Brain (organoid and tissue), 16 donors: ENCODE measurements at places on chromosomes 12 and 14. TPM values are rescaled to one million over a fixed set of nuclear protein-coding genes. Genes with fewer than 3 reads are reported as not detected.

DNA sequence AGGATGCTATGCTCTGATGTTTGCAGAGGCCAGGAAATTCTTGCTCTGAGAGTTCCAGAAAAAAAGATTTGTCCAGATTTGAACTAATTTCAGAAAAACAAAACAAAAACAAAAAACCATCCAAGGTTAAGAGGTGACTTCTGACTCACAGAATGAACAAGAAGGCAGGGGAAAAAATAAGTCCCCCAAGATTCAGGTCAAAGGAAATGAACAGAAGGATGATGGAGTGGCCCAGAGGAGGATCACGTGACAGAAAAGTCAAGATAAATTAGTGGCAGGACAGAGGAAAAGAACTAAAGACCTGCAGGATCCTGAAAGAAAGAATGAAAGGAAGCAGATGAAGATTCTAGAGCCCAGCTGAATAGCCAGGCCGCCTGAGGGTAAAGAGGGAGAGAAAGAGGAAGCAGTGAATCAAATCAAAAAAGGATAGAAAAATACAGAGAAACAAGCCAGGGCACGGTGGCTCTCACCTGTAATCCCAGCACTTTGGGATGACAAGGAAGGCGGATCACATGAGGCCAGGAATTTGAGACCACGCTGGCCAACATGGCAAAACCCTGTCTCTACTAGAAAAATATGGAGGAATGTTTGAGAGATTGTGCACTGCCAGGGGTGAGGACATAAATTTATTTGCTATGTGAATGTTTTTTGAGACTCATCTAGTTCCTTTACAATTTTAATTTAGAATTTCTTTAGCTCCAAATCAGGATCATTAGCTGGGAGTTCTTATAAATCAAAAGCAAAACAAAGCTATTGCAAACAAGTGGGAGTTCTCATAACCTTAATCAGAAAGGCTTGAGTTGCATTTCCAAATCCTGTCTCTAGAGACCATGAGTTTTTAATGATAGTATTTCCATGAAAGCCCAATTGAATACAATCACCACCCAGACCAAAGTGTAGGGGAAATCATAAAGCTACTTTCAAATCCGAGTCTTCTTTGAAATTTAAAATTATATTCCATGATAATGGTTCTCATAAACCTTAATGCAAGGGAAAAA is 217.1 kb upstream of the PLEKHG7 start:
- no peak for DNase-seq

DNA sequence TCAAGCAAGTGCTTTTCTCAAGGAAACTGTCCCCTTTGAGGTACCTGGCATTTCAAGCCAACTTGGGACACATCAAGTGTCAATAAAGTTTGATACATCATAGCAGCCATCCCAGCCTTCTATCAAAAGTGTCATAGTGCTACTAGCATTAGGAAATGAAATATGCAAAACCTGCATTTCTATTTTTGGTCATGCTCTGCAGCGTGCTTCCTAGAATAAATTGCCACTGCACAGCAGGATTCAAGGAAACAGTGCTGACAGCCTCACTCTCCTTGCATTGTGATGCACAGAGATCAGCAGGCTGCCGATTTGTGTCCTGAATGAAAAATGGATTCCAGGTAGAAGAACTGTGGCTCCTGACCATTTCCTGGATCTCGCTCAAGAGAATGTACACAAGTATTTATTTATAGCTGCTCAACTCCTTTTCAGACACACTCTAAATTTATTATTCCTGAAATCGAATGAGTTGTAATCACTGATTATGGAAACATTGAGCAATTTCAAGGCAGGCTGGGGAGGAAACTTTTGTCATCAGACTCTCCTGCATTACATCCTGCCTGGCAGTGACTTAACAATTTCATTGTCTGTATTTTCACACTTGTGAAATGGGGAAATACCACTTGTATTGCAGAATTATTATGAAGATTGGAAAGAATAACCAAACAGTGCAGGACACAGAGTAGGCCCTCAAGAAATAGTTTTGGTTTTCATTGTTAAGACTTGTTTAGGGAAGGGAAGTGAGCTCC is 120.9 kb downstream of the SLC38A6 start:
- peak; percentile 54 for DNase-seq

DNA sequence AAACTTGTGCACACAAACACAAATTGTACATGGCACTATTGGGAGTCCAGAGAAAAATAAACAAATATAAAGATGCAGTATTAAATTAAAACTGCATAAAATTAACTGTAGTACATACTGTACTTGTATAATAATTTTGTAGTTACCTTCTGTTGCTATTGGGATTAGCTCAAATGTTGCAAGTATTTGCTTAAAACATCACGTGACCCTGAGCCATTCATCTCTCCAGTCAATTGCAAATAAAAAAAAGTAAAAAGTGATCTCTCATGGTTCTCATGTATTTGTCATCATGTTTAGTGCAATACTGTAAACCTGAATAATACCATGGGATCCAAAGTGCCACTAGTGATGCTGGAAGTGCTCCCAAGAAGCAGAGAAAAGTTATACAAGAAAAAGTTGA is 88.1 kb upstream of the NAV3 start:
- no peak for DNase-seq

The CCDC38 gene
- polyA plus RNA-seq: not detected

- no peak for DNase-seq
Observed at GRCh38 chr14:50008974-50009373, 107.4 kb downstream of the VCPKMT start.

DNA sequence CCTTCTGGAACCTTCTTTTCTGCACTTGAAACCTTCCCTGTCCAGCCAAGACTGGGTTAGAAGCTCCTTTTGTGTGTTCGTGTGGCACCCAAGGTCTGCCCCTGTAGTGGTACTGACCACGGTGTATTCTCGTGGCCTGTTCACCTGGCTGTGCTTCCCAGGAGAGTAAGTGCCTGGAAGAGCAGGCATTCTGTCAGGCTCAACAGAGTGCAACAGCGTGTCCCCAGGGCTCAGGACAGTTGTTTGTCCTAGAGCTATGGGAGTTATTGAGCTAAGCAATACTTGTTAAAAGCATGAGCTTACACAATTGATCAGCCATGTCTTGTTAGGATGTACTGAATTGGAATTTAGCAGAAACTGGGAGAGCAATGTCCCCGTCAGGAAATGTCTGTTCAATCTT is 12.9 kb upstream of the SLC38A2 start:
- DNase-seq: no peak

- DNase-seq: no peak
Observed at GRCh38 chr14:65934070-65934435, 521.5 kb downstream of the FUT8 start.

GRCh38 chr12:28258998-28259397 is 68.7 kb downstream of the CCDC91 start:
- DNase-seq: no peak

The KLHL33 gene
- not detected for polyA plus RNA-seq

- DNase-seq: peak; percentile 94
Observed at GRCh38 chr12:58540480-58541299, 379.6 kb downstream of the LRIG3 start.

The TCTN2 gene
- 7.5 TPM for polyA plus RNA-seq

- no peak for DNase-seq
Observed at GRCh38 chr14:88017535-88017934, 12.6 kb downstream of the GPR65 start.

GRCh38 chr14:35390577-35391387 is 13.8 kb downstream of the NFKBIA start:
- no peak for DNase-seq

GRCh38 chr12:120710031-120710804 is at the start of gene UNC119B:
Gene UNC119B, plus strand, starts transcription at chr12:120710458. Its CDS starts 17 bp downstream, at chr12:120710475.
- DNase-seq: peak; percentile 84

The TAS2R50 gene
- not detected for polyA plus RNA-seq

The SERPINA4 gene
- not detected for polyA plus RNA-seq

GRCh38 chr14:100451264-100451663 is 128.1 kb downstream of the SLC25A47 start:
- DNase-seq: no peak

GRCh38 chr12:32107359-32108267 is 966 bp downstream of the BICD1 start:
- DNase-seq: peak; percentile 74

DNA sequence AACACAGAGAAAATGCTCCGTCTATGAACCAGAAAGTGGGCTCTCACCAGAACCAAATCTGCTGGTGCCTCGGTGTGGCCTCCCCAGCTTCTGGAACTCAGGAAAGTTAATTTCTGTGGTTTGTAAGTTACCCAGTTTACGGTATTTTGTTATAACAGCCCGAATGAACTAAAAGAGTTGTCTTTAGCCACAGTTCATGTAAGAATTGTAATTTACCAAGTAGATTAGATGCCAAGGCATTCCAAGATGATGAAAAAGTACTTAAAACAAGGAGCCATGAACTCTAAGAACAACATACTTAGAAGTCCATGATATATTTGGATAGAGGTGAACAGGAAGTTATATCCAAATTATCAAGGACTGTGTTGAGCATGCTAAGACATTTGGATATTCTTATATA is 259.9 kb upstream of the GARIN6 start:
- no peak for DNase-seq

- no peak for DNase-seq
Observed at GRCh38 chr12:32034045-32034444, 72.6 kb upstream of the BICD1 start.

The SIX6 gene
- polyA plus RNA-seq: 5.2 TPM

GRCh38 chr14:75342762-75343599 is 64.4 kb downstream of the FOS start:
- no peak for DNase-seq

- DNase-seq: peak; percentile 76
Observed at GRCh38 chr12:80186727-80187217, 87.4 kb downstream of the OTOGL start.

DNA sequence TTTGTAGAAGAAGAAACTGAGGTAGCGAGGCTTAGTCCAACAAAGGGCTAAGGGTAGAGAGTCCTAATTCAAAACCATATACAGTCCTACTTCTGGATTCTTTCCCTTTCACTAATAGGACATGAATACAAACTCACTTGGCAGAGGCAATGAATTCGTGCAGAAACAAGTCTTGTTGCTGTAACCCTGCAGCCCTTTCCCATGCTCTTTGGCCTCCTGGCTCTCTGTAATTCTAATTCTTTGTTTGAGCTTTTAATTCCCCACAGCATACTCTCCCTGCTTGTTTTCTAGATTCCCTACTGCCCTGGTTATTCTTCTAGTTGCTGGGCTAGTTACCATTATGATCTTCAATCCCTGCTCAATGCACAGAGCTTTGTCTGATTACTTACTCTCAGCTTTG is 381.4 kb downstream of the ETNK1 start:
- no peak for DNase-seq

The RAB15 gene
- polyA plus RNA-seq: 28.0 TPM

DNA sequence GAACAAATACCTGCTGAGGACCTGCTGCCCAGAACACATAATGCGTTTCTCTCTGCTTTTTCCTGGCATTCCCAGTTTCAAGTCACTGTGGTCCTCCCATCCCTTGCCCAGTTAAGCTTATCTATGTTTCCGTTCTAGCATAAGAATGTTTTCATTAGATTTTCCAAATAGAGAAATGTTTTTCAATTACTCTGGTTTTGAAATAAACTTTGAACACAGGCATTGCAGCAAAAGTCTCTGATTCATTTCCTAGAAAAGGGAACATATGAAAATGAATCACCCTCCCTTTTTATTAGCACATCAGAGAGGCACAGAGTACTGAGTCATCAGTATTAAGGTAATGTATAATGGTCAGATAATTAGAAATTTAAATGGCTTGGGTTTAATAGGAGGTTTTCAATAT is 201.1 kb upstream of the TMEM260 start:
- DNase-seq: no peak

DNA sequence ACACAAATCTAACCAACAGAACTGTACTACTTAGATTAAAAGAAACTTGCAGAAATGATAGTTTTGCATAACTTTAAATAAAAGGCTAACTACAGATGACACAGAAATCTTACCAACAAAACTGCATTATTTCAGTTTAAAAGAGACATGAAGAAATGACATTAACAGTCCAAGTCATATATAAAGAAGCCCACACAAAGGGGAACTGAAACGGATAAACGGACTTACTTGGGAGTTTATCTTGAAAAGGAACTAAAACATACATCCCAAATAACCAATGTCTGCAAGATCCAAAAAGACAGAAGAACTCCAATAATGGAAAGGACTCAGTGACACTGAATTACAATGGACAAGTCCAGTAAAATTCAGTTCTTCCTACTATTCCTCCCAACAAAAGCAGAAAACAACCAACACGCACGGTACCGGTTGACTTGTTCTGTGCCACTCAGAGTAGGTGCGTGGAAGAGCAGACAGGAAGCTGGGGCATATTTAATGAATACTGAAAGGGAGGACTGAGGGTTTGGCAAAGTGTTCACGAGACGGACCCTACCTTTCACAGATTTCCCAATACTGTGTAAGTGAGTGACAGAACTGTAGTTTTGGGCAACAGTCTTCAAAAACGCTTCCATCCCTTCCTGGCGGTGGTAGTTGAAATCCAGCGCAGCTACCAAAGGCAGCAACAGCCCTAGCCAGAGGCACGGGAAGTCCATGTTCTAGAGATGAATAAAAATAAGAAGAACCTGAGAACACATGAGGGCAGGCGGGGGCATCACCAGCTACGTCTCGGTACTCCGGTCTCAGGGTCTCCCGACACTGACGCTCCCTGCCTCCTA is 627 bp downstream of the CPM start:
- DNase-seq: no peak

GRCh38 chr12:24823808-24824515 is 124.9 kb downstream of the BCAT1 start:
- no peak for DNase-seq

The DICER1 gene
- polyA plus RNA-seq: 5.9 TPM

- peak; percentile 87 for DNase-seq
Observed at GRCh38 chr14:33943096-33943883, 7.6 kb downstream of the EGLN3 start.
